CD4-positive, CD25-positive, alpha-beta regulatory T cell (primary cell): ENCODE measurements at places on chromosomes 12 and 14. TPM values are rescaled to one million over a fixed set of nuclear protein-coding genes. Genes with fewer than 3 reads are reported as not detected.

Gene ARHGEF25
- 0.64 TPM for total RNA-seq

Gene FGF23
- total RNA-seq = not detected

Gene TBX5
- not detected for total RNA-seq

Gene TXNDC16
- total RNA-seq = 19.5 TPM

Gene GALC
- total RNA-seq = 17.5 TPM

Gene CAPZA3
- total RNA-seq = not detected

Gene IAPP
- total RNA-seq = not detected

Gene CEBPE
- not detected for total RNA-seq

Gene MMP19
- not detected for total RNA-seq

Gene SIX4
- total RNA-seq = not detected

Gene EFS
- total RNA-seq = not detected

Gene RIMBP2
- total RNA-seq = not detected

Gene BCL11B
- 210 TPM for total RNA-seq

Gene SLC4A8
- total RNA-seq = 3.5 TPM

Gene PEBP1
- 75.2 TPM for total RNA-seq

Gene RD3L
- total RNA-seq = not detected

Gene ISM2
- total RNA-seq = not detected

Gene MYF6
- total RNA-seq = not detected

Gene GPRC5D
- total RNA-seq = not detected

Gene SLC25A47
- not detected for total RNA-seq

Gene KLRG1
- 4.8 TPM for total RNA-seq
